ENCODE measurements at places on chromosomes 2 and 18.

DNA sequence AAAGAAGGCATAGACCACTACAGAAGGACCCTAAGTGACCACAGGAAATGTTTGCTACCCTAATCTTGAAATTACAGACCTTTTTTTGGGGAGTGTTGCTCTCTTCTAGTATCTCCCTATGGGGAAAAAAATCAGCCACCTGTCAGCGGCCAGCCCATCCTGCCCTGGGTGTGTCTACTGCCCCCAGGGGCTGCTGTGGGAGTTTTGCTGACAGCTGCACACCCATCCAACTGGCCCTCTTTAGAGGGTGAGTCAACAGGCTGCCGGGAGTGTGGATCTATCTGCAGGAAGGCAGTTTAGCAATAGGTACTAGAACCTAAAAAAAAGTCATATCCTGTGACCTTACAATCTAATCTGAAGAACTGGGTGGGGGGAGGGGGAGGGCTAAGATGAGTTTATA is 796 bp upstream of the DYSF start:
- peak; percentile 38 for DNase-seq

DNA sequence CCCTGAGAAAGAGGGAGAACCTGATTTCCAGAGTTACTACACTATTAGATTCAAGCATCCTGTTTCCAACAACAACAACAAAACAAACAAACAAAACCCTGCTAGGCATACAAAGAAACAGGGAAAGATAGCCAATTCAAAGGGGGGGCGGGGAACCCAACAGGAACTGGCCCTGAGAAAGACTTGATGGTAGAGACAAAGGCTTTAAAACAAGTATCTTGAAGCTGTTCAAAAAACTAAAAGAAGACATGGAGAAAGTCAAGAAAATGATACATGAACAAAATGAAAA is 147.1 kb downstream of the THADA start:
- no peak for DNase-seq

DNA sequence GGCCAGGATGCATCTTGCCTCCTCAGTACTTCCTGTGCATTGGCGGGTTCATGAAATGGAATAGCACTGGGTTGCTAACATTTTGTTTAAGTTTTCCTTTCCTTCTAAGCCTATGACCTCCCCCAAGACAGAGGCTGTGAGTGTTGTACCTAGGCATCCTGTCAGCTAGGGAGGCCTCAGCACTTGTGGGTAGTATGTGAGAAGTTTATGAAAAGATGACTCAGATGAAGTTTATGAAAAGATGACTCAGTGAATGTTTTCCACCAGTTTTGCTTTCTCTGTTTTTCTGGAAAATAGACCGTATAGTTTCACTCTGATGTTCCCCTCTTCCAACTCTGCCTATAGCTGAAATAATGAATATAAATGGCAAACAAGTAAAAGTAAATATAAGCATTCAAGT is 412.9 kb downstream of the TMEM182 start:
- DNase-seq = no peak

DNA sequence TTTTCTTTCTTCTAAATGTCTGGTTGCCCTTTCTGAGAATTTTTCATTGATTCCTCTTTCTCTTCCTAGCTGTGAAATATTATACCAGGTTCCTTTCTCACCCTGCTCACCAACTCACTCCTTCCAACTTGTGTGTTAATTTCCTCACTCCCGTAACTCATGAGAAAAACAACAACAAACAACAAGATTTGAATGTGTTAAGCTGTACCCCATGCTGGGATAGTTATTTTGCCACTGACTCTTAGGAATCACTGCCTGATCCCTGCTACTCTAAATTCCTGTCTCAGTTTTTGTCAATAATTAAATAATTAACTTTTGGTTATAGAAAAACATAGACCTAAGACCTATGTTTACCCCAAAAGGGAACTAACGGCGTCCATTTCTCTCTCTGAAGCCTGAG is 242.7 kb downstream of the DPP10 start:
- no peak for DNase-seq

DNA sequence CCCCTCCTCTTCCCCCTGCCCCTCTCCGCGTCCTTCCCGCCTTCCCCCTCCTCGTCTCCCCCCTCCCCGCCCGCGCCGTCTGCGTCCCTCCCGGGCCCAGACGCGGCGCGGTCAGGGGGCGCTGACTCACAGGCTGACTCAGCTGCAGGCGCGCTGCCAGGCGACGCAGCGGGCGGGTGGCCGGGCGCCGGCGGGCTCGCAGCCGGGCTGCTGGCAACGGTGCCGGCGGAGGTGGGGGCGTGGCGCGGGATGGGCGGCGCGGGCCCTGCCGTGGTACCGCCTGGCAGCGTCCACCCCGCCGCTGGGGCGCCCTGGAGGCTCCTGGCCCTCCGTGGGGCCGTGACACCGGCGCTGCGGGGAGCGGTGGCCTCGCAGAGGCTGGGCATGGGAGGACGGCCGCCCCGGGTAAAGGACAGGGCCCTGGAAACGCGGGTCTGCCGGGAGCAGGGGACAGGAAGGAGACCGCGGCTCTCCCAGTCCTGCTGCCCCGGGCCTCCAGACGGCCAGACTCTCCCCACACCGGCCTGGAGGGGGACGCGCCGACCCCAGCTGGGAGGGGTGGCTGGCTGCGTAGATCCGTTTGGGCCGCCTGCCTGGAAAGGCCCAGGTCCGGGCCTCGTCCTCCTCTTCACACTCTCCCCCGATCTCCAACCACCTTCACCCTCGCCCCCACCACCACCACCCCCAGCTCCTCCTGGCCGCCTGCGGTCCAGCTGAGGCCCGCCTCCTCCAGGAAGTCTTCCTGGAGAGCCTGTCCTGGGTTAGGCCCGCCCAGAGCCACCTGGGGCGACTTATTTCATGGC is 10.0 kb upstream of the PROC start:
- DNase-seq = peak; percentile 85

DNA sequence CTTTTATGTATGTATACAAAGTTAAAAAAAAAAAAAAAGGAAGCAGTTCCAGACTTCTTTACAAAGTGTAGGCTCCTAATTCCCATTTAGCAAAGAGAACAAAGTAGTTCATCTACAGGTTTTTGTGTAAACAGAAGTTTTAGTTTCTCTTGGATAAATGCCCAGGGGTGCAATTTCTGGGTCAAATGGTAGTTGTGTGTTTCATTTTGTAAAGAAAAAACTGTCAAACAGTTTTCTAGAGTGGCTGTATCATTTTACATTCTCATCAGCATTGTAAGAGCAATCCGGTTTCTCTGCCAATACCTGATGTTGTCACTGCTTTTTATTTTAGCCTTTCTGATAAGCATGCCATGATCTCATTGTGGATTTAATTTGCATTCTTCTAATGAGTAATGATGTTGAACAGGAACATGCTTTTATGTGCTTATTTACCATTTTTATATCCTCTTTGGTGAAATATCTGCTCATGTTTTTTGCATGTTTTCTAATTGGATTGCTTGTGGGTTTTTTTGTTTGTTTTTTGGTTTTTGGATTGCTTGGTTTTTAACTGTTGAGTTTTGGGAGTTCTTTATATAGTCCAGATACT is 16.6 kb upstream of the PSME4 start:
- peak; percentile 82 for DNase-seq

- no peak for DNase-seq
These were observed 494.2 kb upstream of the SPHKAP start for GRCh38 chr2:228675646-228676045.

Data from IMR-90 (cell line).